ENCODE measurements at places on chromosomes 3 and 15. TPM values are rescaled to one million over a fixed set of nuclear protein-coding genes. Genes with fewer than 3 reads are reported as not detected.

DNA sequence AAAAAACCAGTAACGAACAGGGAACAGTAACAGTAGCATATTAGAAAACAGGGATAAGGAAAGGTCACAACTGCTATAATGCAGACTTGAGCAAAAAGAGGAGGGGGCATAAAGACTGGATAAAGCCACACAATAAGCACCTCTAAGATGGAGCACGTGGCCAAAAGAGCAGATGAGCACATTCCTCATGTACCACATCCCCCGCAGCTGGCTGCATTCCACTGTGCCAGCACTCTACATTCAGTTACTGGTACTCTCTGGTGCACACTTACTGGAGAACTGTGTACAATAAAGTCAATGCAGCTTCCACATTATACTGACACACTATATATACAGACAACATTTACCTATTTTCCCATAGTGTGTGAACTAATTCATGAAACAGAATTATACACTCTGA is 64.7 kb downstream of the UBE3A start:
- peaks cover 30% of the 10 kb centered on the region for H3K36me3 ChIP-seq
- no peak for DNase-seq
- H3K27me3 ChIP-seq, result no peaks in the 10 kb centered on the region

DNA sequence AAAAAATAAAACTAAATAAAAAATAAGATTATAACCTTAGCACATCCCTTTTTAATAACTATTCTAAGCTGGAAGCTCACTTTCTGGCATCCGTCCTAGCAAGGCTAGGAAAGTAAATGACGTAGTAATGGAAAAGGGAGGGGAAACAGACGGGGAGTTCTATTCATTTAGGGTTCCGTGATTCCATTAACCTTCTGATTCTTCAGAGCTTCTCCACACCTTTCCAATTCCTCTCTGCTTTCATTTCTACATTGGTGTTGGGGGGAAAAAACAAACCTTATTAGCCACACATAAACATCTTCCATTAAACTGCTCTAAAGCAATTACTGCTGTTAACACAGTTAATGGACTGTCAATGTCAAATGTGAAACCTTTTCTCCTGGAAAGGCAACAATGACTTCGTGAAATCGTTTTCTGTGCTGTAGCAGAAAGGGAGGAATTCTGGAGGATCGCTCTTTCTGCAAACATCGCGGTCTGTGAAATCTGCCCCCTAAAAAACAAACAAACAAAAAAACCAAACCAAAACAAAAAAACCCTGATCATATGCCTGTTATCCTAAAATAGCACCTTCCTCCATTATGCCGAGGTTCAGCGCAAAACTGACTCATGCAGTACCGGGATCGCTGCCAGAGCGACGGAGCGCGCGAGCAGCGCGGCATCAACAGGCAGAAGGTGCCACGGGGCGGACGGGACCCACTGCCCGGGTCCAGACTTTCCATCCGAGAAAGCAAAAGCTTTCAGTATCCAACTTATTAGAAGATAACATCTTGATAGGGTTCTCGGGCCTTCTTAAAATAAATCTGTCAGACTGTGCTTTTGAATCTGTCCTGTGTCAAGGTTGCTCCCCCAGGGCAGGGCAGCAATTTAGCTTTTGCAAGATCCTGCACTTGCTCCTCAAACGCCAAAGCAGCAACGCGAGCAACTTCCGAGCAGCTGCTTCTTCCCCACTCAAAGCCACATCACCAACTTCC is 156.2 kb downstream of the FGF12 start:
- peak; percentile 71 for DNase-seq
- no peaks in the 10 kb centered on the region for H3K4me1 ChIP-seq
- H3K36me3 ChIP-seq, result no peaks in the 10 kb centered on the region
- no peak overlapping the region for H3K27ac ChIP-seq
- H3K4me3 ChIP-seq, result peak overlapping the region; percentile 20

Gene CASR
- not detected for total RNA-seq

- no peaks in the 10 kb centered on the region for H3K27me3 ChIP-seq
- H3K4me1 ChIP-seq, result peaks cover 14% of the 10 kb centered on the region
- DNase-seq, result no peak
- no peak overlapping the region for H3K27ac ChIP-seq
- H3K4me3 ChIP-seq, result no peak overlapping the region
Measured at GRCh38 chr3:143333367-143333766, 213.8 kb downstream of the CHST2 start.

DNA sequence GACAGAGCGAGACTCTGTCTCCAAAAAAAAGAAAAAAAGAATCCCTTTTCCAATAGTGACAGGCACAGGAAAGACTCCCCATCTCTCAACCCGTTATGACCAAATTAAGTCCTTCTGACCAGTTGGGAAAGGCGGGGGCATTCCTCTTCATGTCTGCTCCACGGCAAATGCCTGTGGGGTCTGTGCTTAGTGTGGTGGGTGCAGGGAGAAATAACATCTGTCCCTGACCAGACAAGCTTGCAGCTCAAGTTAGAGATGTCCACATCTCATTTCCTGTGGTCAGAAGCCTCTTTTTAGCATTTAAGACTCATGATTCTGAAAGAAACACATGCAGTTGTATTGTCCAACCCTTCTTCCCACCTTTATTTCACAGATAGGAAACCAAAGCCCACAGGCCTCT is 16.2 kb downstream of the PLA1A start:
- no peaks in the 10 kb centered on the region for H3K4me1 ChIP-seq
- no peaks in the 10 kb centered on the region for H3K36me3 ChIP-seq
- no peak for DNase-seq
- H3K27me3 ChIP-seq, result no peaks in the 10 kb centered on the region

DNA sequence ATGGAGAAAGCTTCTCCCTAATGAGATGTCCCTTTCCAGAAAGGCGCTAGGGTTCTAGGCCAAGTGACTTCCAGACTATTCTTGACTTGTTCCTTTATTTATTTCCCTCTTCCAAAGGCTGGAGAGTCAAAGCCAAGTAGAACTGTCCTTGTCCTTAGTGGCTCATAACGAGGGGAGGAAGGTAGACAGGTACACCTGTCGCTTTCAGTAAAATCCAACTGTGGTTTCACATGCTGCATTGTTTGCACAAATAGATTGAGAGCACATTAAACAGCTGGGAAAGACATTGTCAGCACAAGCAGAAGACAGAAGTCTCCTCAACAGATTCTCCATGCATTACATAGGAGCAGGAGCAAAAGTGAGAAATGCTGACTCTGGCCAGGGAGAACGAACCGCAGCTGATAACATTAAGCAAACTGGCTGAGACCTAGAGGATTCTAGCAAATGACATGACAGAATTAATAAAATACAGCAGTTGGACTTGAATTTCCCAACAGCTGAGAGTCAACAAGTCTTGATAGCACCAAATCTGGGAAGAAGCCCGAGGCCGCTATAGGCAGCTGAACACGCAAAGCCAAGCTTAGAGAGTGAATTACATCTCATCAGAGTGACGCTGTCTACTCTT is 227.7 kb downstream of the TLE3 start:
- peaks cover 11% of the 10 kb centered on the region for H3K4me1 ChIP-seq
- no peak overlapping the region for H3K27ac ChIP-seq
- no peak overlapping the region for H3K4me3 ChIP-seq

- H3K4me3 ChIP-seq, result peak overlapping the region; percentile 88
- DNase-seq, result no peak
- peak overlapping the region; percentile 99 for H3K27ac ChIP-seq
Measured at GRCh38 chr3:184361932-184362667, 590 bp downstream of the POLR2H start.

DNA sequence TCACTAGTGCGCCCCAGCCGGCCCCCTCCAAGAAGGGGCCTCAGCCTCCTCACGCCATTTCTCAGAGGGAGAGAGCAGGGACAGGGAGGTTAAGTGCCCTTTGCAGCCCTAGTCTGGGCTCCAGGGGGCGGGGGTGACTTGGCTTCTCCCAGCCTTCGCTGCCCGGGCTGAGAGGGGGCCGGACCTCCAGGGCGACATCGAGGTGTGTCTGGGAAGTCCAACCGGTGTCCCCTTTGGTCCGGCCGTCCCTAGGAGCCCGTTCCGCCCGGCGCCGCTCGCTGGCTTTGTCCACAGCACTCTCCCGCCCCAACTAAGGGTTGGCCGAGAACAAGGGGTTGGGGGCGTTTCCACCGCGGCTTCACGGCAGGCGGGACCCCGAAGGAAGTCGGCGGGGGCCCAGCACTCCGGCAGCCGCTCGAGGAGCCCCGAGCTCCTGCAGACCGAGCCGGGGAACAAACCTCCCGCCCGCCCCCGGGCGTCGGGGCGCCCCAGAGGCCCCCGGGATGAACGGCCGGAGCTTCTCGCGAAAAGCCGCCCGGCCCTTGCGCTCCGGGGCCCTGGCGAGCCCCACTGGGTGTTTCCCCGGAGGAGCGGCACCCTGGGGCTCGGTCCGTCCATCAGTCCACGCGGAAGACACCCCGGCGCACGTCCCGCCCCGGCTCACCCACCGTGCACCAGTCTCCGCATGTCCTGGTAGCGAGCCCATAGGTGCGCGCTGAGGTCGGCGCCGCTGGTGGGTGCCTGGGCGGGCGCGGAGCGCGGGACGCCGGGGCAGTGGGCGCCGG is 627 bp downstream of the NT5DC2 start:
- H3K36me3 ChIP-seq, result peaks cover 17% of the 10 kb centered on the region
- H3K27me3 ChIP-seq, result no peaks in the 10 kb centered on the region
- DNase-seq, result peak; percentile 42
- peaks cover 63% of the 10 kb centered on the region for H3K4me1 ChIP-seq

GRCh38 chr3:102078401-102078800 is 229.1 kb downstream of the NFKBIZ start:
- H3K27me3 ChIP-seq, result no peaks in the 10 kb centered on the region
- H3K27ac ChIP-seq, result no peak overlapping the region
- no peaks in the 10 kb centered on the region for H3K36me3 ChIP-seq
- no peak for DNase-seq

- no peaks in the 10 kb centered on the region for H3K36me3 ChIP-seq
- H3K4me3 ChIP-seq, result no peak overlapping the region
- no peaks in the 10 kb centered on the region for H3K4me1 ChIP-seq
Measured at GRCh38 chr3:38323060-38323459, 23.5 kb upstream of the XYLB start.

- H3K4me3 ChIP-seq, result no peak overlapping the region
- H3K36me3 ChIP-seq, result peaks cover 58% of the 10 kb centered on the region
- DNase-seq, result no peak
- H3K27ac ChIP-seq, result no peak overlapping the region
Measured at GRCh38 chr3:184384342-184384741, 4.5 kb downstream of the CHRD start.

Gene ULK4
- total RNA-seq, result 5.6 TPM

GRCh38 chr15:86610038-86610437 is 530.4 kb downstream of the AGBL1 start:
- no peak for DNase-seq
- H3K4me3 ChIP-seq, result no peak overlapping the region
- H3K27me3 ChIP-seq, result no peaks in the 10 kb centered on the region
- H3K4me1 ChIP-seq, result peaks cover 10% of the 10 kb centered on the region
- H3K36me3 ChIP-seq, result no peaks in the 10 kb centered on the region

GRCh38 chr3:131535596-131535995 is 32.8 kb upstream of the MRPL3 start:
- no peak overlapping the region for H3K4me3 ChIP-seq
- H3K27me3 ChIP-seq, result no peaks in the 10 kb centered on the region
- DNase-seq, result peak; percentile 8
- no peaks in the 10 kb centered on the region for H3K36me3 ChIP-seq

DNA sequence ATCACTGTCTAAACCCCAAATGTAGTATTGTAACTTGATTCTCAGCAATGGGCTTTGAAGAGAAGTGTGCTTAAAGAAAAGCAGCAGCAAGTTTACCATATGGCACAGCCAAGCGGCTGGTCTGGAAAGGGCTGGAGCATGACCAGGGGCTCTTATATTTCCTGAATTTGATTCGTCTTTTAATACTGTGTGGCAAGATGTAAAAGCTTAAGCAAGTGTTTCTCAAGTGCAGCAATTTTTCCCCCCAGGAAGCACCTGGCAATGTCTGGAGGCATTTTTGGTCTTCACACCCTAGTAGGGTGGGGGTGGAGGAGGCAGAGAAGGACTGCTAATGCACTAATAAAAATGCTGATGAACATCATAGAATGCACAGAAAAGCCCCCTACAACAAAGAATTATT is 397.9 kb downstream of the NTRK3 start:
- no peak for DNase-seq
- no peaks in the 10 kb centered on the region for H3K36me3 ChIP-seq
- no peak overlapping the region for H3K4me3 ChIP-seq
- no peaks in the 10 kb centered on the region for H3K4me1 ChIP-seq

Gene TRIM69
- 16.1 TPM for total RNA-seq

DNA sequence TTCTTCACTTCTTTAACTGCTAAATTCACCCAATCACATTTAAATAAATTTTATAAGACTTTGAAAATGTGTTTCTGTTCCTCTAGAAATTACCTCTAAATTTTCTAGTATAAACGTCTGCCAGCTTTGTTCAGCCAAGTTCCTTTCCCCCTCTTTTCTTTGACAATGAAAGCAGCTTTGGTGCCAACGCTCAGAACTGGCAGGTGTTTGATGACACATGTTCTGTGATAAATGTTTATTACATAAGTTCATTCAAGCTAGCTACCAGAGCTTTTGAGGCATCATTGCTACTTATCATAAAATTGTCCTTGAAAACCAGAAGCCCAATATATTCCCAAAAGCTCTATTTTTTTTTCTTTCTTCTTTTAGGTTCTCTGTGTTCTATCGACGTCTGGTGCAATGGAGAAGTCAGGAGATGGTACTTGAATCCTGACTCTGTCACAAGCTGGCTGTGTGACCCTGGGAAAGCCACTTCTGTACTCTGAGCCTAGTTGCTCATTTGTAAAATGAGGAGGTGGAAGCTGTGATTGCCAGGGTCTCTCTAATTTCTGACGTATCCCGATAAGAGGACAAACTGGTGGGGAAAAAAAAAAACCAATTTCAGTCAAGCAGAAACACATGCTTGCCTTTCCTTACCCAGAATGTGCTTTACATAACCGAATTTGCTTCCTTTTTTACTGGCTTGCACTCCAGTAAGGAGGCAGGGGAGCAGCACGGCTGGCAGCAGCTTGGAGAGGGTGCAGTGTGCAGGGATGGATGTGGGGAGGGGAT is 187.1 kb upstream of the LPP start:
- peaks cover 7% of the 10 kb centered on the region for H3K4me1 ChIP-seq
- peaks cover 2% of the 10 kb centered on the region for H3K27me3 ChIP-seq
- H3K4me3 ChIP-seq, result no peak overlapping the region
- H3K36me3 ChIP-seq, result no peaks in the 10 kb centered on the region
- no peak overlapping the region for H3K27ac ChIP-seq

- H3K27ac ChIP-seq, result no peak overlapping the region
- peak; percentile 46 for DNase-seq
- no peaks in the 10 kb centered on the region for H3K36me3 ChIP-seq
- H3K4me1 ChIP-seq, result no peaks in the 10 kb centered on the region
Measured at GRCh38 chr3:46222435-46223161, 14.5 kb upstream of the CCR1 start.

- H3K4me1 ChIP-seq, result peaks cover 8% of the 10 kb centered on the region
- H3K27ac ChIP-seq, result no peak overlapping the region
- peak; percentile 27 for DNase-seq
- peaks cover 11% of the 10 kb centered on the region for H3K36me3 ChIP-seq
- no peaks in the 10 kb centered on the region for H3K27me3 ChIP-seq
Measured at GRCh38 chr15:34855893-34856292, 60.5 kb upstream of the ACTC1 start.

GRCh38 chr3:153343988-153344782 is 182.2 kb downstream of the RAP2B start:
- H3K36me3 ChIP-seq, result no peaks in the 10 kb centered on the region
- no peaks in the 10 kb centered on the region for H3K27me3 ChIP-seq
- H3K4me1 ChIP-seq, result no peaks in the 10 kb centered on the region

Gene GOLGA8S
- 0.18 TPM for total RNA-seq

Gene FAM81A
- 0.35 TPM for total RNA-seq

- H3K27me3 ChIP-seq, result no peaks in the 10 kb centered on the region
- no peak overlapping the region for H3K27ac ChIP-seq
- DNase-seq, result peak; percentile 72
- no peak overlapping the region for H3K4me3 ChIP-seq
- no peaks in the 10 kb centered on the region for H3K4me1 ChIP-seq
- peaks cover 22% of the 10 kb centered on the region for H3K36me3 ChIP-seq
Measured at GRCh38 chr3:16290007-16290826, 25.2 kb downstream of the OXNAD1 start.
